Posterior vena cava (tissue), 2 donors: ENCODE measurements at places on chromosomes 13 and 19. TPM values are rescaled to one million over a fixed set of nuclear protein-coding genes. Genes with fewer than 3 reads are reported as not detected.

Gene SOX1
- total RNA-seq = not detected

Gene JSRP1
- total RNA-seq = not detected

DNA sequence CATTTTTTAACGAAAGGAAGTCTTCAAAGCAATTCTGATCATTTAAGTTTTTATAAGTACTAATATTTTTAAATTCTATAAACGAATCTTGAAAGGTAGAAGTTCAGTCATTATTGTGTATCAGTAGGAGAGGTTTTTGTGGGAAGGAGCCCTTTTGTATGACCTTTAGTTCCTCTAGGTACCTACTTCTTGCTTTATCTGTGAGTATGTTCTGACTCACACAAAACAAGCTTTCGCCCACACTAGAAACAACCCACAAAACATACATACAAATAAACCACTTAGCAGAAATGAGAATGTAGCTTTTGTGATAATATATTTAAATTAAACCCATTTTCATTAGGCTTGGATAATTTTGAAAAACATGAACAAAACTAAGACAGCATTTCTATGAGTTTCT lies 27.8 kb downstream of the ERCC5 start:
- DNase-seq = no peak

GRCh38 chr13:79647533-79647932 lies 166.6 kb downstream of the NDFIP2 start:
- DNase-seq = no peak
